ENCODE measurements at places on chromosomes 16 and 17.

DNA sequence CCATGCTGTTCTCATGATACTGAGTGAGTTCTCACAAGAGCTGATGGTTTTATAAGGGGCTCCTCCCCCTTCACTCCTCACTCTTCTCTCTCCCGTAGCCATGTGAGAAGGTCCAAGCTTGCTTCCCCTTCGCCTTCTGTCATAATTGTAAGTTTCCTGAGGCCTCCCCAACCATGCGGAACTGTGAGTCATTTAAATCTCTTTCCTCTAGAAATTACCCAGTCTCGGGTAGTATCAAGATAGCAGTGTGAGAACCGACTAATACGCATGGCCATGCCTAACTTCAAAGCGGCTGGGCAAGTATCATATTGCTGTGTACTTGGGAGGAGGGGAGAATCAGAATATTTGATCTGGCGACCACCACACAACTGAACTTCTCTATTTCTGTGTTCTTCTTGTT, 88.3 kb downstream of the PRKCB start:
- DNase-seq: no peak

GRCh38 chr17:80937462-80938381, 53.9 kb upstream of the CHMP6 start:
- DNase-seq: no peak

GRCh38 chr16:48182979-48183537, 27.3 kb upstream of the ABCC12 start:
- DNase-seq: no peak

- no peak for DNase-seq
These were observed 5.9 kb upstream of the COL1A1 start for GRCh38 chr17:50207315-50207714.

- no peak for DNase-seq
These were observed 45.1 kb downstream of the BAIAP2 start for GRCh38 chr17:81080019-81080418.

DNA sequence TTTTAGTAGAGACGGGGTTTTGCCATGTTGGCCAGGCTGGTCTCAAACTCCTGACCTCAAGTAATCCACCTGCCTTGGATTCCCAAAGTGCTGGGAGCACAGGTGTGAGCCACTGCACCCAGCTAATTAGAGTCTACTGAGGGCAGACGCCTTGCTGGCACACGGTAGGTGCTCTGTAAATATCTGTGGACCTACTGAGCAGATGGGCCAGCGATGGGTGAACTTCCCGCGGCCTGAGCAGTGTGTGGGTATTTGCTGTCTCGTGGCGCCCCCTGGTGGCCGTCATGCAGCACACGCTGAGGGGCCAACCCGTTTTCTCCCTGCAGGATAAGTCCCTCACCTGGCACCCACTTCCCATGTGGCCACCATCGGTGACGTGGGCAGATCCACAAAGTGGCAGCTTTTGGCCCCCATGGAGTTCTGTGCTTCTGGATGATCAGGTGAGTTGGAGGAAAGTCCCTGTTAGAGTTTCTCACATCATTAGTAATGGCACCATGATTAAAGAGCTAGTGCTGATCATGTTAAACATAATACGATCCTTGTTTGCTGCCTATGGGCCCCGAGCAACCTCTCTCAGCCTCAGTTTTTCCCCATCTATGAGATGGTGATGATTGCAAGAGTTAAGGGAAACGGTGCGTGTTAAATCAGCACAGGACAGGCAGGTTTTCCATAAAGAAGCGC, 40.7 kb downstream of the ZDHHC7 start:
- peak; percentile 78 for DNase-seq

DNA sequence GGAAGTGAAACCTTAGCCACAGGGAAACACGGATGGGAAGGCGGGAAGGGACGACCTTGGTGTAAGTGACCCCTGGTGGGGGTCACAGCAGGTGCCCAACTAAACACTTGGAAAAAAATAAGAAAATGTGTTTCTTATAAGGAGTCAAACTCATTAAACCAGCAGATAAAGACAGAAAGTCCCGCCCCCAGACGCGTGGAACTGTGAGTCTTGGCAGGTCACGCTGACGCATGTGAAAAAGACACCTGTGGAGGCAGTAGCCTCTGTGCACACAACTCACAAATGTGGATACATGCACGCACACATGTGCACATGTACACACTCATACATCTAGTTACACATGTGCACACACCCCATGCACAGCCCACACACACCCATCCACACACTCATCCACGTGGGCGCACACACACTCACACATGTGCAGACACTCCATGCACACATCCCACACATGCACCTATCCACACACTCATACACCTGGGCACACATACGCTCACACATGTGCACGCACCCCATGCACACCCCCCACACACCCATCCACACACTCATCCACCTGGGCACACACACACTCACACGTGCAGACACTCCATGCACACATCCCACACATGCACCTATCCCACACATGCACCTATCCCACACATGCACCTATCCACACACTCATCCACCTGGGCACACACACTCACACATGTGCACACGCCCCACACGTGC, 432.4 kb downstream of the SOX9 start:
- no peak for DNase-seq

- DNase-seq: no peak
These were observed 13.8 kb downstream of the CNGB1 start for GRCh38 chr16:57956924-57957672.

DNA sequence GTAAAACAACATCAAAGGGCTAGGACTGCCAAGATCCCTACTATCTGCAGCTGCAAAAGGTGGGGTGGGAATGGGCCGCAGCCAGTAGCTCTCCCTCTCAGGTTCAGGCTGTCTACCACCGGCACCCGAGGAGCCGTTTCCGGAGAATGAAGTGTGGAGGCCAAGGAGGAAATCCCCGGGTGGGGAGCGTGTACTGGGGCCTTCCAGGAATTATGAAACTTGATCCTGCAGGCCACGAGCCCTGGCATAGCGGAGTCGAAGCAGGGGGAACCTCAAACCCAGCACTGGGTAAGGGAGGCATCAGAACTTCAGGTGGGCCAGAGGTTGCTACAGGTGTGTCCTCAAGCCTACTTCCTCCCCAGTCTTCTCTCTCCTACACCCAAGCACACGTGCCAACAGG, 5.1 kb downstream of the INPP5K start:
- peak; percentile 51 for DNase-seq

GRCh38 chr16:19168371-19169081, 486 bp downstream of the SYT17 start:
- DNase-seq: no peak

GRCh38 chr17:21177854-21178600, 35.9 kb downstream of the TMEM11 start:
- DNase-seq: no peak

DNA sequence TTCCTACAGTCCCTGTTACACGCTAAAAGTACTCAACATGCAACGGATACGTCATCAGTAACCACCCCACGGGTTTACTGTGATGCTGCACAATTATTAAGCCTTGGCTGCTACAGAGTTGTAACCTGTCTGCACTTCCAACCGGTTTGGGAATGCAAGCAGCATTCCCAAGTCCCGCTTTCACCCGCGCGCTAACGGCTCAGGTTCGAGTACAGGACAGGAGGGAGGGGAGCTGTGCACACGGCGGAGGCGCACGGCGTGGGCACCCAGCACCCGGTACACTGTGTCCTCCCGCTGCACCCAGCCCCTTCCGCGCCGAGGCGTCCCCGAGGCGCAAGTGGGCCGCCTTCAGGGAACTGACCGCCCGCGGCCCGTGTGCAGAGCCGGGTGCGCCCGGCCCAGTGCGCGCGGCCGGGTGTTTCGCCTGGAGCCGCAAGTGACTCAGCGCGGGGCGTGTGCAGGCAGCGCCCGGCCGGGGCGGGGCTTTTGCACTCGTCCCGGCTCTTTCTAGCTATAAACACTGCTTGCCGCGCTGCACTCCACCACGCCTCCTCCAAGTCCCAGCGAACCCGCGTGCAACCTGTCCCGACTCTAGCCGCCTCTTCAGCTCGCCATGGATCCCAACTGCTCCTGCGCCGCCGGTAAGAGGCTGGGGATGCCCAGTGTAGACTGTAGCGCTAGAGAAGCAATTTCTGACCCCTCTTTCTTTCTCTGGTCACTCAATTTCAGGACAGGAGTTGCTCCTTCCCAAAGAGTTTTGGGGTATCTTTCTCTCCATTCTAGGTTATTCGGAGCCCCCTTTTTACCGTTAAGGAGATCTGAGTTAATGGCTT, at the start of gene MT2A:
Gene MT2A (plus strand): TSS at position 542 of the 833 bp plus-strand sequence. CDS start 72 bp downstream, at position 614.
- DNase-seq: peak; percentile 97

- no peak for DNase-seq
These were observed 807.0 kb upstream of the SOX9 start for GRCh38 chr17:71313866-71314265.

DNA sequence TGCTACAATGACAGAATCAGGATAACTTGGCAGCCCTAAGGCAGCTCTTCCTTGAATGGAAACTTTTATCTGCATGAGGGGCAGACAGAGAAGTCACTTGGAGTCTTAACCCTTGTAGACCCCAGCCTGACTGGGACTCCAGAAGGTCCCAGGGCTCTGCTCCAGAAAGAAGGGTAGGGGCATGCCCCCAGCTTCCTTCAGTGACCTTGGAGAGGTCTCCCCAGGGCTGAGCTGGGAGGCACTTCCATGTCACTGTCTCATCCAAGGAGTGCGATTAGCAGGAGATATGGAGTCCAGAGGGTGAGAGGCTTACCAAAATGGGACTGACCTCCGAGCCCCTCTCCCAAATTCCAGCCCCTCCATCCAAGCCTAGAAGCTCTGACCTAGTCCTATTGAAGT, 3.4 kb upstream of the NLRC5 start:
- DNase-seq: no peak

- DNase-seq: no peak
These were observed 5.8 kb upstream of the MRPL58 start for GRCh38 chr17:75006653-75007052.

GRCh38 chr17:28290703-28291102, 28.3 kb upstream of the TMEM97 start:
- no peak for DNase-seq

DNA sequence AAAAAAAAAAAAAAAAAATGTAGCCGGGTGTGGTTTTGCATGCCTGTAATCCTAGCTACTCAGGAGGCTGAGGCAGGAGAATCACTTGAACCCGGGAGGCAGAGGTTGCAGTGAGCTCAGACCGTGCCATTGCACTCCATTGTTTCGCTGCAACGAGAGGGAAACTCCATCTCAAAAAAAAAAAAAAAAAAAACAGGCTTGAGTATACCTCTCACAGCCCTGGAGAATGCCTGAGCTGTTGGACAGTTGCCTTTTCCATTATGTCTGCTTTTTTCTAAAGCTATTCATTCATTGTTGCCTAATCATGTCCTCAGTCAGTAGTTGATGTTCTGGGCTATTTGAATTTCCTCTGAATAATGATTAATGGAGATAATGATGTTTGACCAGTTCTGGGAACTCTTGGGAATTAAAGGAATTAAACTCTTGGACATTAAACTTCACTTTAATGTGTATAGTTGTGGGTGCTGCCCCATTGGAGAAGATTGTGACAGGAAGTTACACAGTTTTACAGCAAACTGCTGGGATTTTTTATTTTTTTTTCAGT, 11.8 kb downstream of the HMOX2 start:
- DNase-seq: peak; percentile 91

DNA sequence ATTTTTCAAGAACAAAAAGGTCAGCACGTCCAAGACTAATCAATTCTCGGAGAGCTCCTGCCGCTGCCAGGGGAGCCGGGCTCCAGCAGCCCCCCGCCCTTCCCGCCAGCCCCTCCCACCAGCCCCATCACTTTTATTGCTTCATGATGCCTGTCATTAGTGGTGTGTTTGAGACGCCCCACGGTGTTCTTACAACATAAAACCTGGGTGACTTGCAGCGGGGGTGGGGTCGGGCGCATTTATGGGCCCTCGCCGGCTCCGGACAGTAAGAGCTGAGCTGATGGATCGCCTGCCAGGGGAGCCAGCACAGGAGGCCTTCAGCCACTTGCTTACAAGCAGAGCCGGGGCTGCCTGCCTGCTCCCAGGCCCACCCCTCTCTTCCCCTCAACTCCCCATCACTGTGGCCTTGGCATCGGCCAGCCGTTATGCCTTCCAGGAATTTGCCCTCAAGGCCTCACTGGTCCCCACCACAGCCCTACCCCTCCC, 82.9 kb upstream of the CBX4 start:
- DNase-seq: no peak

Data from fibroblast of pulmonary artery (primary cell).